H1 (cell line): ENCODE measurements at places on chromosomes 6 and 20.
A peak's percentile ranks its signal among the peaks of the same experiment; 100 is the strongest.

DNA sequence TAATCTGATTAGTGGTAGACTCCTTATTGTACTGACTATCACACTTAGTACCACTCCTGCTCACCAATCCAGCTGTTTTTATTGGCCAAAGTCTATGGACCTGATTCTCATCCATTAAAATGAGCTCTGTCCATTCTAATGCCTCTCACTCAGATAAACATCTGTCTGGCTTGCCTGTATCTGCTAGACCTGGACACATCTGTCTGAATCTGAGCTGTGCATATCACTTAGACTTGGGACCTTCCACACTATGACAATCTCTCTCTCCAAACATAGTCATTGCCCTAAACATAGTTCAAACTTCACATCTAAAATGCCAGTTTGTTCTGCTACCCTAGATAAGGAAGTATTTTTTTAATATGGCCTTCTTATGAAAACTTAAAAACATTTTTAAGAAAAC lies 92.6 kb downstream of the CENPW start:
- no peak for DNase-seq

DNA sequence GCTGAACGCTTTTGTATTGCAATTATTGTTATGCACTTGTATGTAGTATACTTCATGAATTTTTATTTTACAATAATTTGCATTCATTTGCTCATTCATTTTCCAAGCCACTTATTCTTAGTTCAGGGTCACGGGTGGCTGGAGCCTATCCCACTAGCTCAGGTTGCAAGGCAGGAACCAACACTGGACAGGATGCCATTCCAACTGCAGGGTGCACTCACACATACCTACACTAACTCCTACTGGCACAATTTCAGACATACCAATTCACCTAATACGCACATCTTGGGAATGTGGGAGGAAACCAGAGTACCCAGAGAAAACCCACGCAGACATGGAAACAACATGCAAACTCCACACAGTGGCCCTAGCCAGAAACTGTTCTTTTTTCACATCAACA lies 61.8 kb downstream of the LMBRD1 start:
- no peak for DNase-seq

DNA sequence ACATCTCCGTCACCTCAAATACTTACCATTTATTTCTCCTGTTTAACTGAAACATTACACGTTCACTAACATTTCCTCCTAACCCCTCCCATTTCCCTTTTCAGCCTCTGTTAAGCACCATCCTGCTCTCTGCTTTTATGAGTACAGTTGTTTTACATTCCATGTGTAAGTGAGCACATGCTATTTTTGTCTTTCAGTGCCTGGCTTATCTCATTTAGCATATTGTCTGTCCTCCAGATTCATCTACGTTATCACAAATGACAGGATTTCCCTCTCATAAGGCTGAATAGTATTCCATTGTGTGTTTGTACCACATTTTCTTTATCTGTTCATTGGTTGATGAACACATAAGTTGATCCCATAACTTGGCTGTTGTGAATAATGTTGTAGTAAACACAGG lies 22.7 kb downstream of the TAF11 start:
- DNase-seq = no peak

GRCh38 chr20:46063151-46063550 lies 26.6 kb downstream of the NCOA5 start:
- peak; percentile 37 for DNase-seq

GRCh38 chr6:50825375-50826036 lies 6.8 kb downstream of the TFAP2B start:
- no peak for DNase-seq

- DNase-seq = no peak
Observed at GRCh38 chr6:113662688-113663333, 194.3 kb upstream of the MARCKS start.

DNA sequence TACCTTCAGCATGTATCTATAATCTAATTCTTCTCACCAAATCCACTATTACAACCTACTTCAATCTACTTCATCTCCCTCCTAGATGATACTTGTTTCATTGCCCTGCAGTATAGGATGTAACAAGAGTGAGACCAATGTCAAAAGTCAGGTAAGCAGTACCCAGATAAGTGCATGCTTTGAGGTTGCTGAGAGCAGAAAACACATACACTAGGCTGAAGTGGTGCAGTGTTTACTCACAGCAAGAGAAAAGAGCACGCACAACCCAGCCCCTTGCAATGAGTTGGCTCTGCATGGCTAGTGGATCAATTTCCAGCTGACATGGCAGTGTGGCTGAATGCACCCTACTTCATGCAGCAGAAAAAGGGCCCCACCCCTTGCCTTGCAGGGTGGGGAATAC lies 199.9 kb downstream of the EPHA7 start:
- DNase-seq = no peak

GRCh38 chr6:2266031-2266795 lies 20.8 kb upstream of the GMDS start:
- no peak for DNase-seq

DNA sequence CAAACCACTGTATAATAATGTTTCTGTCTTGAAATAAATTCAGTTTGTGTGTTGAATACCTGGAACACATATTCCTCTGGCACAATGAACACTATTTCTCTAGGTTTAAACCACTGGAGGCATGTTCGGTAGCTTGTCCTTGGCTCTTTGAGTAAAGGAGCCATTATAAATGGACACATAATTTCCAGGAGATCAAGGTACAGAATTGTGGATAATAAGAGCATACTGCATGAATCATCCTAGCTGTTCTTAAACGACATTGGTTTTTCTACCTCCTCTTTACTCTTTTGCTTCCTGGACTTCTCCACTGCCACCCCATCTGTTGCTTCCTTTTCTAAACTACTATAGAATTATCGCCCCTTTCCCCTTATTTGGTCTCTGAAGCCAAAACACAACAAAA lies 1.2 kb downstream of the CENPW start:
- no peak for DNase-seq

- DNase-seq = no peak
Observed at GRCh38 chr6:106799031-106799894, 169.9 kb downstream of the QRSL1 start.

GRCh38 chr6:138105880-138106664 lies 1.1 kb downstream of the PERP start:
- DNase-seq = no peak

- DNase-seq = peak; percentile 26
Observed at GRCh38 chr6:52491203-52492069, 71.3 kb downstream of the EFHC1 start.

DNA sequence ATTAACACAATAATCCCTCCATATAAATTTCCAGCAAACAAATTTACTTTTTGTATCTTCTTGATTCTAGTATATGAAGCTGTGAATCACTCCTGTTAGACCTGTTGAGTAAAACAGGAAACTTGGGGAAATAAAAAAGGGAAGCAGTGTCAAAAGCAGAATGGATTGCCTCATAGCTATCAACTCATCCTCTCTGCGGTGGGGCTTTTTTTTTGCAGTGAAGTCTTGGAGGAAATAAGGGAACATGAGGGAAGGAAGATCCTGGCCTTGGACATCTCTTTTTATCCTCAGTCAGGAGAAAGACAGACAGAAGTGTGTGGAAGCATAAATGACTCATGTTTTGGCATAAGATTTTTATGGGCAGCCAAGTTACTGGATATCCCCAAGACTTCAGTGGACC lies 332.5 kb downstream of the TFAP2A start:
- DNase-seq = no peak

GRCh38 chr6:79802657-79803300 lies 144.6 kb downstream of the ELOVL4 start:
- no peak for DNase-seq

DNA sequence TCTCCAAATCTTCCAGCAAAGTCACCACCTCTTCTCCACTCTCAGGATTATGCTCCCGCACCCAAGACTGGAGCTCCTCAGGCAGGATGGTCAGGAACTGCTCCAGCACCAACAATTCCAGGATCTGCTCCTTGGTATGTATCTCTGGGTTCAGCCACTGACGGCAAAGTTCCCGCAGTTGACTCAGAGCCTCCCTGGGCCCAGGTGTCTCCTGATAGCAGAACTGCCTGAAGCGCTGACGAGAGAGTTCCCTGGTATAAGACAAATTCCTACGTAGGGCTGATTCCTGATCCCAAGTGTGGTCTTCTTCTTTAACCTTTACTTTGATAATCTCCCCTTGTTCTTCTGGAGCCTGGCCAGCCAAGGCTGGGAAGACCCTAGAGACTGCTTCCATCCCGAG lies 60.6 kb downstream of the GPX5 start:
- DNase-seq = no peak

- no peak for DNase-seq
Observed at GRCh38 chr6:42610416-42610815, 46.6 kb downstream of the UBR2 start.

DNA sequence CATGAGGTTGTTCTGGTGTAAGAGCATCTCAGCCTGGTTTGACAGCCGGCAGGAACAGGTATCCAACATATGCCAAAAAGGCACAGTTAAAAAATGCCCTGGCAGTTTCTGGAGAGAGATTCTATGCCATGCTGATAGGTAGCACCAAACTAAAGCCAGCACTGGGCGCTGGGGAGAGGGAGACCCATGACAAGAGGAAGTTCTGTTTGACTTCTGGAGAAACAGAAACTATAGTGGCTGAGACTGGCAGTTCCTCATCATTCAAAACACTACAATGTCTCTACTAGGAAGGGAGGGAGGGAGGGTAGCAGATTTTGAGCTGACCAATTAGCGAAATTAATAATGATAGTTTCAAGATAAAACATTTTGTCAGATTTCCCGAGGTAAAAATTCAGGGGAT lies 174.1 kb downstream of the ADAT2 start:
- no peak for DNase-seq

GRCh38 chr20:41001497-41001896 lies 27.1 kb upstream of the TOP1 start:
- DNase-seq = no peak

GRCh38 chr6:161038229-161039031 lies 46.9 kb downstream of the MAP3K4 start:
- no peak for DNase-seq

GRCh38 chr20:64009811-64010387 lies 26.1 kb upstream of the C20orf204 start:
- DNase-seq = no peak

DNA sequence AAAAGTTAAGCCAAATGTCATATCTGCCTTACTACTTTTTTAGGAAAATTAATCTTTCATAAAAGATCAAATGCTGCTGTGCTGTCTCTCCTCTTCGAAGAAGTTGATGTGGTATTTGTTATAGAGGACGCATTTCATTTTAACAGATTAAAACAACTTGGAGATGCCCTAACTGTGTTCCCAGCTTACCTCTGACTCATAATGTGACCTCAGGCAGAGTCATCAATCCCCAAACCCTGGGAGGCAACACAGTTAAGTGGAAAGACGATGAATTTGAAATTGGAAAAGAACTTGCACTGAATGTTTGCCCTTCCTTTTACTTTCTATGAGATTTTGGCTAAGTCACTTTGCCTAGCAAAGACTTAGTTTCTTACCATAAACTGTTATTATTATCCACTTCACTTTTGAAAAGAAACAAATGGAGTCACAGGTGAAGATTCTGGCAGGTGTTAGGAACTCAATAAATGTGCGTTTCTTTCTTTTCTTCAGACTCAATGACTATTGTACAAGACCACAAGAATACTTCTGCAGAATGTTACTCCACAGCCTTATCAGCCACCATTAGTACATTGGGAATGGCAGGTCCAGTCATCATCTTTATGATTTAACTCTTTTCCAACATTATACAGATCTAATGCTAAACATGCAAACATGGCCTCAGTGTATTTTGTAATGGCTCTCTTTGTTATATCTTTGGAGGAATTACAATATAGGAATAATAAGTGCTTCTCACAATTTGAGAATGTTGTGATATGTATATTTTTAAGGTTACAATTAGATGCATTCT lies 102.6 kb downstream of the COL21A1 start:
- no peak for DNase-seq

DNA sequence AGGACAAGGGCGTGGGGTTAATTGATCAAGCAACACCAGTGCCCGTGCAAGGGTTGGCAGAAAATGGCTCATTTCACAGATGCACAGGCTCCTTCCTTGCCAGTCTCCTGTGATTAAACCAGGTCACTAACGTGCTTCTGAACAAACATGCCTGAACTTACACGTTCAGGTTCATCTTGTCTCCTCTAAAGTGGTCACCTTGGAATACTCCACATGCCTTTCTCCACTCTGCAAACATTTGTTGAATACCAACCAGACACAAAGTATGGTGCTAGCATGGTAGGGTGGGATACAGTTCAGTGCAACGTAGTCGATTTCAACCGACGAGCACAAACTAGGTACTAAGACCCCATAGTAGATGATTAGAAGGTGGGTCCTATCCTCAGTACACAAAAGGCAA lies 72.6 kb upstream of the PTPRT start:
- DNase-seq = no peak

DNA sequence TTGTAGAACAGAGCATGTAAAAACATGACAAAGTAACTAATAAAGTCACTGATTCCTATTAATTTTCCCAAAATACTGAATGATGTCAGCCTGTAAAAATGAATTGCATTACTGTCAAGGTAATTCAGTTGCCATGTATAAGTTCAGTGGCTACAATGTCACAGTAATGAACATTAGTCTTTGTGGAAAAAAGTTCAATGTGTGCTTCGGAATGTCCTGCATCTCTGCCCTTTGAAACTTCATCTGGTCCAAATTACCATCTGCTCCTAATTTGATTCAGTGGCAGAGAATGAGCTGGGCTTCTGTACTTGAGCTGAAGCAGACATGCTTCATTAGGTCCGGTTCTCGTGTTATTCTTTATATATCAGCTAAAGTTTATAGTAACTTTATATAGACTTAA lies 567.4 kb downstream of the COL12A1 start:
- DNase-seq = no peak

DNA sequence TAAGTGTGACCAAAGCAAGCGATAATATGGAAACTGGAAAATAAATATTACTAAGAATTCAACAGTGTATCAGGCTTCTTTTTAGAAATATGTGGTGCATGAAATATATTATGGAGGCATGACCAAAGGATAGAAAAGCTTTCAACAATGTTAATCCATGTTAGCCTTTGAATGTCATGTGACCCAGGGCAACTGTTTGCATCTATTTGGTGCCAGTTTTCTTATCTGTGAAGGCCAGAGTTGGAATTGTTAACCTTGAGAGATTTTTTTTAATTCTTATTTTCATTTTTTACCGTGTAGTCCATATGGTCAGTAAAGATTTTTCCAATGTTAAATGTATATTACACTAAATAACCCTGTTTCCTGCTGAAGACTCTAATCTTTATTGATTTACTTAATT lies 411.1 kb downstream of the BCKDHB start:
- no peak for DNase-seq

- DNase-seq = no peak
Observed at GRCh38 chr6:97422171-97422570, 139.2 kb upstream of the MMS22L start.

DNA sequence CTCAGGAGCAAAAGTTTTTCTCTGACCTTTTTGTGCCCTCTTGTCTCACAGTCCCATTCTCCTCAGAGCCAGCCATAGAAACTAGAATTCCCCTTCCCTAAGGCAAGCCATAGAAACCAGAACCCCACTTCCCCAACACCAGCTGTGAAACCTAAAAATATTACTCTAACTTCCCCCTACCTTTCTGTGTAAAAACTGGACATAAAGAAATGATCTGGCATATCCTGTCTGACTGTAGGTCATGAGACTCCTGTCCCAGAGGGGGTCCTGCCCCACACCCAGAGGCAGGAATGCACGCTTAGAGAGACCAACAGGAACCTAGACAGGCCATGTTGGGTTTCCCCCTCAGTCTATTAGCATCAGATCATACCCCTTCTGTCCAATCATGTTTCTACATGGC lies 140.6 kb upstream of the SLC22A16 start:
- no peak for DNase-seq

GRCh38 chr6:8182902-8183665 lies 80.7 kb upstream of the EEF1E1 start:
- DNase-seq = no peak

GRCh38 chr6:6856538-6857523 lies 250.9 kb upstream of the RREB1 start:
- DNase-seq = peak; percentile 55

GRCh38 chr6:80457439-80457933 lies 351.0 kb downstream of the BCKDHB start:
- DNase-seq = no peak
